Stimulated activated CD8-positive, alpha-beta memory T cell treated with anti-CD3 and anti-CD28 coated beads, Interleukin-15, amount 100 ng/mL, for 24 hours (primary cell): ENCODE measurements at places on chromosomes 1 and 21.

GRCh38 chr1:202593845-202594244 is 116.4 kb downstream of the SYT2 start:
- no peak for DNase-seq

- no peak for DNase-seq
Observed at GRCh38 chr1:221735999-221736398, 5.9 kb downstream of the DUSP10 start.

DNA sequence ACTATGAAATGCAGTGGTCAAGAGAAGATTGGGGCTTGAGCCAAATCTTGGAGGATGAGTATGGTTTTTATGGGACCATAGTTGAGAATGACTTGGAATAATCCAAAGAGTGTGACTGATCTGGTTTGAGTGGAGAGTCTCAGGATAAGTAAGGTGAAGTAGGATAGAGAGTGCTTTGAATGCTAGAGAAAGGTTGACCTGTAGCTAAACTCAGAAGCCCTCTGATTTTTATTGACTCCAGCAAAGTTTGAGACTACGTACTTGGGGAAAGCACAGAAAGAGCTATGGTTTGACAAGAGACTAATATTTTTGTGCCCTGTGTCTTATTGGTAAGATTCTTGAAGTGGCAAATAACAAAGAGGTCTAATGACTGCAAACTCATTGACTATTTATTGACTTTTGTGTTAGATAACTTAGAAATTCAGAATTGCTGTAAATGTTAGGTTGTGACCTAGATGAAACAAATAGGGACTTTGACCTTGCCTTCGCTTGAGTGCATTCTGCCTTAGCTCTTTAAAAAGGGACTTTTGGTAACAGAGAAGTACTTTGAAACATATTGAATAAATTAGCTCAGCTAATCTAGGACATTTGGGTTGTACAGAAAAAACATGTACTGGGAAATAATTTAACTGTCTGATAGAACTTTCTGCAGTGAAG is 35.1 kb downstream of the UAP1 start:
- DNase-seq, result no peak

GRCh38 chr1:17405898-17406759 is 33.3 kb downstream of the RCC2 start:
- DNase-seq, result peak; percentile 8

- DNase-seq, result no peak
Observed at GRCh38 chr1:97412166-97412565, 508.7 kb downstream of the DPYD start.
